ENCODE measurements at places on chromosomes 11 and 22. TPM values are rescaled to one million over a fixed set of nuclear protein-coding genes. Genes with fewer than 3 reads are reported as not detected.

Gene BAIAP2L2
- total RNA-seq = 0.15 TPM

Gene PRODH
- total RNA-seq = 9.1 TPM

- no peak for DNase-seq
Observed at GRCh38 chr22:19393704-19394103, 37.8 kb downstream of the HIRA start.

DNA sequence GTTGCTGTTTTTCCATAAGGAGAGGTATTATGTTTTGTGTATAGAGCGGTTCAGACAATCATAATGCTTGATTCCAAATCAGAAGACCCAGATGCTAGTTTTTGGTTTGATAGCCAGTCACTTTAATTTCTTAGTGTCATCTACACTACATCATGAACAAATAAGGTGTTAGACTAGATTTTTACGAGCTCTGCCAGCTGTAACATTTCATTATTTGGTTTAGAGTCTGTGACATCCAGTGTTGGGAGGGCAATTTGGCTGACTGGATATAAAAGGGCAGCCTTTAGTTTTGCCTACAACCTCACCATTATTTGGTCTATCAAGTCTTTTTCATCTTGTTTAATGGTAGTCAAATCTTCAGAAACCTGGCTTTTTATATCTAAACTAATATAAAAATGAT lies 30.2 kb upstream of the FBXO3 start:
- no peak for DNase-seq

Gene OR5A1
- not detected for total RNA-seq

Gene PHETA2
- 2.7 TPM for total RNA-seq

DNA sequence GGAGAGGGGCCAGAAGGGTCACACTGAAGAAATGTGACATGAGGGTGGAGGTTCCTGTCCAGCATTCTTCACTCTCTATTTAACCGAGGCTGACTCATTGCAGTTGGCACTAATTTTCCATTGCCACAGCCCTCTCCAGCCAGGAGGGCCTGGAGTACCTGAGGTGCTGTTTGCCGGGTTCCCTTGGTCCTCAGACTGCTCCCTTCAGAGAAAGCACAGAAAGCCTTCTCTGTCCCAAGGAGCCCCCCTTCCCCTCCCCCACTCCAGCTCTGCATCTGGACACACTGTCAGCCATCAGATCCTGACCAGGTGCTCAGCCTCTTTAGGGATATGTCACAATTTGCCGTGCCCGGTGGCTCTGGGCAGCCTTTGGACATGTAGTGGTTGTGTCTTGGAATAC lies 3.2 kb upstream of the C11orf91 start:
- no peak for DNase-seq

DNA sequence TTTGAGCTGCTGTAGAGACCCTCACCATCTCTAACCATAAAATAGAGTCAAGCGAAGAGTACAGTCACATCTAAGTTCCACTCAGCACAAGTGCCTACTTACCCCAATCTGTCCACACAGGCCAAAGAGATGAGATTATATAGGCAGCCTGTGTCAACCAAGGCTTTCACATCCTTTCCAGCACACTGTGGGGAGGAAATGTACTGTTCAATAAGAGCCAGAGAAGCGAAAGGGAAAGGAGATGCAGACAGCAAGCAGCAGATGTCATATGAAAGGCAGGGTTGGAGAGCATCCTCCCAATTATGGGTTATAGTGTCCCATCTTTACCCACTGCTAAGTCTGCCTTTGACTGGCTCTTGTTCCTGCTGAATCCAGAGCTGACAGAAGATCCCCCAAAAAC lies 16.4 kb downstream of the NRIP3 start:
- DNase-seq = no peak

DNA sequence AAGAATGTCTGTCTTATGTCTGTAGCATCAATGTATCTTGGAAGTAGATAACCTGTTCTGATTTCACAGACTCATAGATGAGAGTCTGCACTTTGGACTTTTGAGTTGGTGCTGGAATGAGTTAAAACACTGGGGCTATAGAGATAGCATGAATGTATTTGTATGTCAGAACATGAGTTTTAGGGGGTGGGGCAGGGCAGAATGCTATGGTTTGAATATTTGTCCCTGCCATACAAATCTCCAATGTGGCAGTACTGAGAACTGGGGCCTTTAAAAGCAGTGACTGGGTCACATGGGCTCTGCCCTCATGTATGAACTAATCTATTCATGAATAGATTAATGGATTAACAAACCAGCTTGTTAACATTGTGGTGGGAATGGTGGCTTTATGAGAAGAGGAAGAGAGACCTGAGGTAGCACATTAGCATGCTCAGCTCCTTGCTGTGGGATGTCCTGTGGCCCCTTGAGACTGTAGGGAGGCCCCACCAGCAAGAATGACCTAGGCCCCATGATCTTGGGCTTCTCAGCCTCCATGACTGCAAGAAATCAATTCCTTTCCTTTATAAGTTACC lies 15.5 kb upstream of the OR52K1 start:
- DNase-seq = no peak

DNA sequence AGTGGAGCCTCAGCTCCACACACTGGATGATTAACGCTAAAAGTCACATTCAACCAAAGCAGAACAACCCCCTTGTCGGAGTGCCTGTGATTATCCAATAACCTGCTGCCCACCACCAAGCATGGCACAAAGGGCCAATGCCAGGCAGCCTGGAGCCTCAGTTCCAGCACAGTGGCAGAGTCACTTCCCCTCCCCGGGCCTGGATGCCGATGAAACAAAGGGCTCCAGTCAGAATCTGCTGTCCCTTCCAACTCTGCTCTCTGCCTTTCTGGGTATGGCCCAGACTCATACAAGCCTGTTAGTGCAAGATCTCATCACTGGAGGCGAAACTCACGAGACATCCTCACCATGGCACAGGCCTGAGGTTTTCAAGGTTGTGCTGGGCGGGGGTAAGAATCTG lies 52.1 kb downstream of the CLTCL1 start:
- no peak for DNase-seq

DNA sequence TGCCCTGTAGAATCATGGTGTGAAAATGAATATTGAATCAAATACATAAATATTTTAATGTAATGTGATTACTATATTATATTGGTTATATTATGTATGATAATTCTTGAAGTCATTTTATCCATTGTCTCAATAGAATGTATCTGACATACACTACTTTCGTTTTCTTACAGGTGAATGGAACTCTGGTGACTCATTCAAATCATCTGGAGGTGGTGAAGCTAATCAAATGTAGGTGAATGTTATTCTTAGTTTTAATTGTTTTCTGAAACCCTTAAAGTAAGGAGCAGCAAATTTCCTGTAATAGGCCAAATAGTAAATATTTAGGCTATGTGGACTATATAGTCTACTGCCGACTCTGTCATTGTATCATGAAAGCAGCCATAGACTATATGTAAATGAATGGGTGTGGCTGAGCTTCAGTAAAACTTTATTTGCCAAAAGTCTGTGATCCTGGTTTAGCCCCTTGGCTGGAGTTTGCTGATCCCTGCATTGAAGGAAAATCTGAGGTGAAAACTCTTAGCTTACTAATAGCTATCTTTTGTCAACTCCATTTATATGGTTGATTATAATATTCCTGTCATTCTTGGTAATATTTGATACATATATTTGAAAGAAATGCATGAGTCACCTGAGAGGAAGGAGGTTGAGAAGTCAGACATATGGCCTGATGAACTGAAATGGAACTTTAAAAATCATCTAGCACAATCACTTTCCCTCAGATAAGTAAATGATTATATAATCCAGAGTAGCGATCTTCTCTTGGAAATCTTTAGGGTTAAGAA lies 87.2 kb upstream of the GRIK4 start:
- DNase-seq = no peak

DNA sequence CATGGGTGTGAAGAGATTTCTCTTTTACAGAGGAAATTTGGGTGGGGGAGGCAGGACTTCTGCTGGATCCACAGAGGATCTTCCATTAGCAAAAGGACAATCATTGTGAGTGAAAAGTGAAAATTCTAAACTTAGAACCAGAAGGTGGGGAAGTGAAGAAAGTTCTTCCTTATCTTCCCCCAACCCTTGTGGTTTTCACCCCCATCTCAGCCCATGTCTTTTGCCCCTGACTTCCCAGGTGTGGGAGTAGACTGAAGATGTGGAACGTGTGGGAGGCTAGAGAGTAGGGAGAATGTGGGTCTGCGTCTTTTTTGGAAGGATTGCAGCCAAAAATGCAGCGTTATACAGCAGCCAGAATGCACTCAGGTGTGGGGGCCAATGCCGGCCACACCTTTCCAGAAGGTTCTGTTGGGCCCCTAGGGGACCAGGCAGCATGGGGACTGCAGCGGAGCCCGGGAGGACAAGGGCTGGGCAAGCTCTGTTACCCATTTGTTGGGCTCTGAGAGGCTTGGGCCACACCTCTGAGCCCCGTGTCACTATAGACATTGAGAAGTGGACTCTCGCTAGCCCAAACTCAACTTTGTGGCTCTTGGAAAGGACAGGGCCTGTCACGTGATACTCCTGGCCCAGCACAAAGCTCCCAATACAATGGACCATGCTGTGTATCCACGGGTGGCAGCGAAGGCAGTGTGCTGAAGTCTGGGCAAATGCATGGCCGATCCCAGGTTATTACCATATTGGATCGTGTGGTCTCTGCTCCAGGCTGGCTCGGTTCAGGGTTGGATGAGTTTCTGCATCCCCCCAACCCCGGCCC lies 32.8 kb upstream of the LINC01488 start:
- DNase-seq = no peak

GRCh38 chr11:121552154-121552553 lies 99.4 kb upstream of the SORL1-AS1 start:
- no peak for DNase-seq

DNA sequence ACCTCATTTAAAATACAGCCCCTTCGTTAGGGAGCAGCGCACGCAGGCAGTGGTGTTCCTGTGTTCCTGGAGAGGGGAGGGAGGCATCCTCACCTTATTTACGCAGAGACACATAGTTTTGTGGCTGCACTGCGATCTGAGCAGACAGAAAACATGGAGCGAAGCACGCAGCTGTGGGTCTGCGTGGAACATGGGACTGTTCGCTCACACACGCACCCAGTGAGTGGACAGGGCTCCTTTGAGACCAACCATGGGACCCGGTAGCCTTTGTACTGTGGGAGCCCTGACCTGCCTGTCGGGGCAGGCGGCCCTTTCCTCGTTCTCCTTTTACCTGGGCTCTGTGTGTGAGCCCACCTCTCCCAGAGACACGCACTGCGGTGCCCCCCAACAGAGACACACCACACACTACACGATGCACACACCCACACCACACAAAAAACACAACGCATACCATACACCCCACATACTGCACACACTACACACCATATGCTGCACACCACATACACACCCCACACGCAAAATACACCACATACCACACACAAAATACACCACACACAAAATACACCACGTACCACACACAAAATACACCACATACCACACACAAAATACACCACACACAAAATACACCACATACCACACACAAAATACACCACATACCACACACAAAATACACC lies 1245.7 kb downstream of the BRD1 start:
- DNase-seq = peak; percentile 9

- DNase-seq = no peak
Observed at GRCh38 chr11:22775248-22775647, 54.4 kb downstream of the SVIP start.

- no peak for DNase-seq
Observed at GRCh38 chr11:70885281-70886231, 366.8 kb downstream of the SHANK2 start.

Gene BTBD10
- 19.2 TPM for total RNA-seq

Gene PKDREJ
- not detected for total RNA-seq

- no peak for DNase-seq
Observed at GRCh38 chr11:1139441-1140083, 18.2 kb upstream of the MUC5AC start.

GRCh38 chr22:20588092-20588842 lies 80.9 kb downstream of the MED15 start:
- DNase-seq = no peak

Gene CCDC87
- total RNA-seq = 0.25 TPM

Gene OR4X2
- total RNA-seq = not detected

GRCh38 chr22:31947296-31947695 lies 3.0 kb downstream of the YWHAH start:
- no peak for DNase-seq

GRCh38 chr11:45945397-45945999 lies 23.0 kb downstream of the LARGE2 start:
- DNase-seq = no peak

- DNase-seq = no peak
Observed at GRCh38 chr11:93608364-93608763, 53.1 kb upstream of the CEP295 start.

Gene IL17REL
- total RNA-seq = not detected

- no peak for DNase-seq
Observed at GRCh38 chr11:108340973-108341372, 118.1 kb downstream of the ATM start.

DNA sequence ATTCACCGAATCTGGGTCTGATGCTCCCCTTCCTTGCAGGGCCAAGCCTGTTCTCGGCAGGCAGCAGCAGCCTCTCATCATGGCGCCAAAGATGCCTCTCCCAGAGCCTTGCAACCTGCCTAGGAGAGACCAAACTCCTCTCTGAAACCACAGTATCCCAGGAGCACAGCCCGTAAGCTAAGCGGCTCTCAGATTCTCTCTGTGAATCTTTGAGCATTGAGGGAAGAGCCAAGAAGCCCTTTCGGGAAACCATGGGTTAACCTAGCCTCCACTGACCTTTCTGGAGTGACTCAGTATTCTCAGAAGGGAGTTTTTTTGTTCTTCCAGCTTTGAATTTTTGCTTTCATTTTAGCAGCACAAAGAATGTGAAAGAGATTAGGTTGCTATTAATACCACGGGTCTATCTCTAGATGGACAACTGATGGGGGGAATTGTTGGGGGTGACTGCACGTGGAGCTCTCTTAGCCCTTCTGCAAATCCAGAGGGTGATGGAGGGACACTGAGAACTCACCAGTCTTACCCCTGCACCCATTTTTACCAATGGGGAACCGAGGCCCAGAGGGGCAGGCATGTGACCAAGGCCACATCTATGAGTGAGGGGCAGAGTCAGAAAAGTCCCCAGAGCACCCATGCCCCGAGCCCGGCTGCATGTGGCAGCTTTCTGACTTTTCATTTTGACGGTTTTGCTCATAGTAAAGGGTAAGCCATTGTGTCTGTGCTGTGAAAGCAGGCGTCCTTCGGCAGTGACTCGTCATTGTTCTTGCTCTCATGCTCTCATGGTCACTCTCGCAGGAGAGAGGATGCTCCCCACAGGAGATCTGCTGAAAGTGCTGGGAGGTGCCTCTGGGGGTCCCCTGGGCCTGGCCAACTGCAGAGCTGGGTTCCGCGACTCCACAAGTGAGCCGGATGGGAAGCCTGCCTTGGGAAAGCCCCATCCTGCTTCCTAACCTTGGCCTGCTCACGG lies 36.0 kb downstream of the IRAG1 start:
- no peak for DNase-seq

GRCh38 chr11:62652161-62653006 lies 718 bp downstream of the INTS5 start:
- no peak for DNase-seq

DNA sequence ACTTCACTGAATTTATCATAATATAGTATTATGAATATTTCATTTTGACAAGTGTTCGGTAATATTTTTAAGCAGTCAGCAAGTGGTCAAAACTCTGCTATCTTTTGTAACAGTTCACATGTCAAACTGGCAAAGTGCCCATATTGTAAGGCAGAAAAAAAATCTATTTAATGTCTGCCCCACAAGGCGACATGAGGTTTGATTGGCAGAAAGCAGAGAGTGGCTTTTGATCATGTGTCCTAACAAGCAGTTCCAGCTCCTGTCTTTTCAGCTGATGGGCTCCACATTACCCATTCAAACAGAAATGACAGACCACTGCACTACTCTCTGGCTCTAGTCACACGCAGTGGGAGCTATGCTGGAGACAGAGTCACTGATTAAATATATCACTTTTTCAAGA lies 59.0 kb downstream of the SOX6 start:
- DNase-seq = no peak

Gene TCN1
- total RNA-seq = not detected

Gene OR5J2
- not detected for total RNA-seq
